SHP77 (cell line): ENCODE measurements at places on chromosomes 5 and 9.
A peak's percentile ranks its signal among the peaks of the same experiment; 100 is the strongest.

DNA sequence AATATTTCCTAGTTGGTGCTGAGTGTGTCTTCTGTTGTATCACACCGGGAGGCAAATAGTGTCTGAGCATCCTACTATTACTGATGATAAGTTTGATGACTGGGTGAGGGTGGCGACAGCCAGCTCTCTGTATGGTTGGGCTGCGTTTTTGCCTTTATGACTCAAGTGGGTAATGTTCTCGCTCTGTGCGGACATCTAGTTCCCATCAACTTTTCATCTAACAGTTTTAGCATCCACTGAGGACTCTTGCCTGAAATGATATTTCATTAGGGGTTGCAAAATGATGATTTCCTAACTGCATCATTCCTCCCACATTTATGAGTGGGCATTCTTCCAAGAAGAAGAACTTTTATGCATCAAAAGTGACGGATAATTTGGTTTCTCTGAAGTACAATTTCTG, 26.5 kb downstream of the HMCN2 start:
- no peak for DNase-seq

- DNase-seq, result no peak
Measured at GRCh38 chr5:159450417-159450816, 120.1 kb upstream of the IL12B start.

GRCh38 chr5:150553911-150554310, 46.0 kb downstream of the NDST1 start:
- DNase-seq, result no peak

GRCh38 chr9:134602547-134603362, 38.8 kb upstream of the COL5A1 start:
- DNase-seq, result no peak

GRCh38 chr5:170508036-170508435, 4.2 kb downstream of the KCNIP1 start:
- DNase-seq, result no peak

DNA sequence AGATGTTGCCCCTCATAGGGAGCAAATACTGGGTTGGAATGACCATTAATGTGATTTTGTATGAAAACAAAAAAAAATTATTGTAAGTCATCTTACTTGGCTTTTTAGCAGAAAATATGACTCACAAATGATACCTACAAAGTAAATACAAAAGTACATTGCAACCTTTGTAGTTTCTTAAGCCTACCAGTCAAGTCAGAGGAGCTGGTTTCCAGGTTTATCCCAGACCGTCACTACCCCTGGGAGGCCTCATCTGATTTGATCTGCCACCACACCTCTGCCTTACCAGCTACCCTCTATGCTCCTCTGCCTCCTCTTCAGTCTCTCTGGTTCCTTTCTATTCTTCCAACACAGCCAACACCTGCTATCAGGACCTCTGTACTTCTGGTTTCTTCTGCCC, 349.9 kb upstream of the CCNH start:
- no peak for DNase-seq

DNA sequence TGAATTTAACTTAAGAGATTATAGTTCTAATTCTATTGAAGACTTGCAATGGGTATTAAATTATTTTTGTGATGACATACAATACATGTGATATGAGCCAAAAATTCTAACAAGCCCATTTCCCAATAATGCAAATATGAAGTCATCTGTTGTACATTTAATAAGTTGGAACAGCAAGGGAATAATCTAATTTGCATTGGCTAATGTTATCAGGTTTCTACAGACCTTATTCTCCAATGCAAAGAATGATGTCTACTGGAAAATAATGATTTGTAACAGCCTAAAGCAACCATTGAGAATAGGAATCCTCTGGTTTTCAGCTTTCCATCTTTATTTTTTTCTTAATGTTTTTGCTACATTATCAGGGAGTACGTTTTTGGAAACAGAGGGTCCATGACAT, 89.1 kb upstream of the MINAR2 start:
- no peak for DNase-seq

- DNase-seq, result no peak
Measured at GRCh38 chr9:37417252-37417803, 5.2 kb upstream of the GRHPR start.

GRCh38 chr5:168468836-168469235, 17.4 kb upstream of the RARS1 start:
- DNase-seq, result no peak

- DNase-seq, result no peak
Measured at GRCh38 chr5:178116143-178116885, 3.0 kb downstream of the N4BP3 start.

DNA sequence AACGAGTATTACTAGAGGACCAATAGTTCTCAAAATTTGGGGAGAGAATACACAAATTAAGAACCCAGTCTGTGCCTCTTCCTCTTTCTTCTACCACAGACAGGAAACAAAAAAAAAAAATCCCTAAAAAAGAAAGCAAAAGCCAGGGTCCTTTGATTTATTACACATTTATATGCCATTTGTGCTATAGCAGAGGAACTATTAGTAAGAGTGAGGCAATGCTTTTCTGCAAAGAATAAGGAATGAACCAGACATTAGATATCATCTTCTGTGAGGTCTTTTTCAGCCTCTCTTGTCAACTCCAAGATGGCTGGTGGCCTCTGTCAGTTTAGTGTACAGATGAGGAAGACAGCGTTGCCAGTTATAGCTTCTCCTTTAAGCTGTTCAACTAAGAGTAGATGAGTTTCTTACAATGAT, 127.6 kb downstream of the RFX3 start:
- DNase-seq, result no peak

DNA sequence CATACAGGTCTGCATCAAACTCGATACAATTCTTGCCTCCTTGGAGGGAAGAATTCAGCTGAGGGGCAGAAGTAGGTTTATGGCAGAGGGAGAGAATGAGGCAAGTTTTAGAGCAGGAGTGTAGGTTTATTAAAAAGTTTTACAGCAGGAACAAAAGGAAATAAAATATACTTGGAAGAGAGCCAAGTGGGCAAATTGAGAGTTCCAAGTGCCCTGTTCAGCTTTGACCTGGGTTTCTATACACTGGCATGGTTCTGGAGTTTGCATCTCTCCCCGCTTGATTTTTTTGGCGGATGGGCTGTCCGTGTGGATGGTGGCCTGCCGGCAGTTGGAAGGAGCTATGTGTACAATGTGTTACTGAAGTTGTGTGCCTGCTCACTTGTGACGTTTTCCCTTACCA, 116.1 kb downstream of the ALDH1A1 start:
- no peak for DNase-seq

- DNase-seq, result no peak
Measured at GRCh38 chr5:140967226-140967893, 1.1 kb downstream of the PCDHAC2 start.

DNA sequence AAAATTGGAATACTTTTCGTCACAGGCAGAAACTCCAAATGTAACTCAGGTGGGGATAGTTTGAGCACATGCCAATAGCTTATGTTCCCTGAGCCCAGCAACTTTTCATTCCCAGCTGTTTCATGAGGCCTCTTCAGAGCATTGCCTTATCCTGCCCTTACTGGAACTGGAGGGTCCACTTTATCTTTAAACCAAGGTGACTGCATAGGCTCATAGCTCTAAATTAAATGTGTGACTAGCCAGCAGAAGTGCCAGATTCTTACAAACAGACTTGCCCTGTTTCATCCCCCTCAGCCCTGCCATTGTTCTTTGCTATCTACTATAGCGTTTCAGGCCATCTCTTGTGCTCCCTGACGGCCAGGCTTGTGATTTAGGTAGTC, 8.1 kb upstream of the LCP2 start:
- no peak for DNase-seq

DNA sequence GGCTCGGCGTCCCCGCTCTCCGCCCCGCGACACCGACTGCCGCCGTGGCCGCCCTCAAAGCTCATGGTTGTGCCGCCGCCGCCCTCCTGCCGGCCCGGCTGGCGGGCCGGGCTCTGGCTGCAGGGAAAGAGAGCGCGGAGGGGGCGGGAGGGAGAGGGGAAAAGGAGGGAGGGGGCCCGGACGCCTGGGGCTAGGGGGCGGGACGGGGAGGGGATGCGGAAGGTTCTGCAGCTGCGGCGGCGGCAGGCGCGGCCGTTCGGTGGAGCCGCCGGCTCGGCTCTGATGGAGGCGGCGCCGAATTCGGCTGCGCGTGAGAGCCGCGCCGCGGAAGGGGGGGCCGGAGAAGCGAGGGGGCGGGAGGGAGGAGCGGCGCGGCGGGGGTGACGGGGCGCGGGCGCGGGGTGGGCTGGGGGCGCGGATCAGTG, at the start of gene MARCHF11:
Gene MARCHF11 (minus strand): TSS at position 281 of the 425 bp plus-strand sequence. CDS start 216 bp downstream, at position 65.
- DNase-seq, result peak; percentile 52

DNA sequence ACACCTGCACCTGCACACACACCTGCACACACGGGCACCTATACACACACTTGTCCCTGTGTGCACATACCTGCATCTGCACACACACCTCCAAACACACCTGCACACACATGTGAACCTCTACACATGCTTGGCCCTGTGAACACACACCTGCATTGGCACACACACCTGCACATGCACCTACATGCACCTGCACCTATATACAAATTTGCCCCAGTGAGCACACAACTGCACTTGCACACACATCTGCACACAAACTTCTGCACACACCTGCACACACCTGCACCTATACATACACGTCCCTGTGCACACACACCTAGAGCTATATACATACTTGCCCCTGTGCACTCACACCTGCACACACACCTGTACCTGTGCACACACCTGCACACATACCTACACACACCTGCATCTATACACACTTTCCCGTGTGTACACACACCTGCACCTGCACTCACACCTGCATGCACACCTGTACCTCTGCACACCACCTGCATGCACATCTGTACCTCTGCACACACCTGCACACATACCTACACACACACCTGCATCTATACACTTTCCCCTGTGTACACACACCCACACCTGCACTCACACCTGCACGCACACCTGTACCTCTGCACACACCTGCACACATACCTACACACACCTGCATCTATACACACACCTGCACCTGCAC, 21.5 kb upstream of the LPCAT1 start:
- DNase-seq, result no peak

DNA sequence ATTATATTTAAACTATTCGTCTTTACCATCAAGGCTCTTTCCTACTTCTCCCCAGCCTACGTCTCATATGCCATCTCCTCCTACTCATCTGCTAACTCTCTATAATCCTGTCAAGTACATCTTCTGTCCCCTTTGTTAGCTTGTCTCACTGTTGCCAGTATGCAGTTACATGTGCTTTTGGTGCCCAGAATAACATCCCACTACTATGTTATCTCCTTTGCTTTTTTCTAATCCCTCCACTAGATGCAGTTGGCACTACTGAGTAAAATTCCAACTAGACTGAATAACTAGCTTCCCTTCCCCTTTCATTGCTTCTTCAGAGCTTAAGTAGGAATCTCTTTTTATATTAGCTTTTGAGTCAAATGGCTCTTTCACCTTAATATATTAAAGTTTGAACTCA, 3.0 kb upstream of the ARRDC3 start:
- no peak for DNase-seq

GRCh38 chr5:57900381-57900944, 417.9 kb upstream of the ACTBL2 start:
- DNase-seq, result peak; percentile 0

GRCh38 chr9:35293376-35293964, 131.7 kb downstream of the UNC13B start:
- DNase-seq, result no peak

DNA sequence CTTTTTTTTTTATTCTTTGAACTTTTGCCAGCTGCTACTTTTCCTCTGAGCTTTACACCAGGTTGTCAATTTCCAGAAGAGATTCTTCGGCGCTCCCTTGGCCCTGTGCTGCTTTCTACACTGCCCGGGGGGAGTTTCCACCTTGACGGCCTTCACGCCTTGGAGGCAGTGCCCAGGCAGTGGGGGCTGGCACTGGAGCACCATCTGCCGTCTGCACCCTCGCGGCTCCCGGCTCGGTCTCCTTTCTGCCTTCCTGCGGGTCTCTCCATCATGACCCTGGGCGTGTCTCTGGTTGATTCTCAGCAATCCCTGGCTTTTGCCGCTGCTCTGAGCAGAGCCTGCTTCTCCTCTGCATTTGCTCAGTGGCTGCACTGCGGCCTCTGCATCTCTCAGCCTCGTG, 2.9 kb downstream of the SLC6A18 start:
- peak; percentile 53 for DNase-seq

DNA sequence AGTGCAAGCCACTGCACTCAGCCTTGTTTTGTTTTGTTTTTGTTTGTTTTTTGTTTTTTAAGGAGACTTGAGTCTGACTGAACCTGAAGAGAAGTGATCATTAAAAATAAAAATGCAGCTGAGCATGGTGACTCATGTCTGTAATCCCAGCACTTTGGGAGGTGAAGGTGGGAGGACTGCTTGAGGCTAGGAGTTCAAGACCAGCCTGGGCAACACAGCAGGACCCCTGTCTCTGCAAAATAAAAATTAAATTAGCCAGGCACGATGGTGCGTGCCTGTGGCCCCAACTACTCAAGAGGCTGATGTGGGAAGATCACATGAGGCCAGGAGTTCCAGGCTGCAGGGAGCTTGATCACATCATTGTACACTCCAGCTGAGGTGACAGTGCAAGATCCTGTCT, 6.2 kb downstream of the SLC1A1 start:
- no peak for DNase-seq

DNA sequence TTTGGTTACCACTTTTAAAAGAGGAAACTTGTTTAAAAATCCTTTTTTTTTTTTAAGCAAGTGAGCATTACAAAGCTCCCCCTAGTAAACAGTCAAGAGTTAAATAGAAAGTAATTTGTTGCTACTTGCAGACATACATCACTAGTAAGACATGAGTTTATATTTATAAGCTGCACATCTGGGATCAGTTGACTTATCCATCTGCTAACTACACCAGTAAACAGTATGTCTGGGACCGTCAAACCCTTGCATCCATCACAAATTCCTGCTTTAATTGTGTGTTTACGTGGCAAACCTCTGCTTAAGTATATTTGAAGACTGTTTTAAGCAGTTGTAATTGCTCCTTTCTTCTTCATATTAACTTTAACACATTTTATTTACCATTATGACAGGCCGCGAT, 146.8 kb downstream of the EBF1 start:
- DNase-seq, result no peak

DNA sequence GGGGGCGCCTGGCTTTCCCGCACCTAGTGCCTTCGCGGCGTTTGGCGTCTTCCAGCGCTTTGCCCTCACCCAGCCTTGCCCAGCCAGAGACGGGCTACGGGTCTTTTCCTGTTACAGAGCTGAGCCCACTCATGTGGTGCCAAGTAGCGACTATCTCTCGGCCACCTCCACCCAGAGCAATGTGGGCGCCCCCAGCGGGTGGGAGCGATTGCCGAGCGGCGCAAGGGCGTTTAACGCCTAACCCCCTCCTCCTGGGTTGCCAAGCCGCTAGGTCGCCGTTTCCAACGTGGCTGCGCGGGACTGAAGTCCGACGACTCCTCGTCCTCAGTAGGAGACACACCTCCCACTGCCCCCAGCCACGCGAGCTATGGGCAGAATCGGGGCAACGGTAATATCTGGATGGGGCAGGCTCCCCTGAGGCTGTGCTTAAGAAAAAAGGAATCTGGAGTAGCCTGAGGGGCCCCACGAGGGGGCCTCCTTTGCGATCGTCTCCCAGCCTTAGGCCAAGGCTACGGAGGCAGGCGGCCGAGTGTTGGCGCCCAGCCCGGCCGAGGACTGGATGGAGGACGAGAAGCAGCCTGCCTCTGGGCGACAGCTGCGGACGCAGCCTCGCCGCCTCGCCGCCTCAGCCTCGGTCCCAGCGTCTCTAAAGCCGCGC, 5.8 kb downstream of the TLX3 start:
- DNase-seq, result no peak

- DNase-seq, result no peak
Measured at GRCh38 chr9:127907867-127908659, 8.7 kb upstream of the ST6GALNAC6 start.
